Left ventricle myocardium inferior (tissue), 1 donor: ENCODE measurements at places on chromosomes 7 and 10.

GRCh38 chr7:73717991-73718405 is 1.5 kb downstream of the STX1A start:
- DNase-seq: no peak

DNA sequence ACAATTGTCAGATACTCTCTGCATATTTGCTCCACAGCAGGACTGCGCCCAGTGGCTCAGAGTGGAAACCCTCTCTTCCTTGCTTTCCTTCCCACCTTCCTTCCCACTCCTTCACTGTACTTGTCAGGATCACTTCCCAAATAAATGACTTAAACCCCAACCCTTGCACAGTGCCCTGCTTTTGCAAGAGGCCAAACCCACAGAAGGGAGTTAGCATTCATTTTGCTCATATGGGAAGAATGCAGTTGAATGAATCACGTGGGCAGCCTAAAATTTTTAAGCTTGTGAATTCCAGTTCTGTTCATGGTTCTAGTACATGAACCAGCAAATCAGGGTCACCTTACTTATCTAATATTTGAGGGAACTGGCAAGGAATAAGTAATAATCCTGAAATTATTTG is 47.7 kb upstream of the SFMBT2 start:
- DNase-seq: no peak

- no peak for DNase-seq
These were observed 13.2 kb downstream of the HDAC9 start for GRCh38 chr7:18508443-18509427.

GRCh38 chr7:4003503-4003902 is 678.6 kb upstream of the FOXK1 start:
- DNase-seq: no peak

GRCh38 chr10:96655461-96656197 is 64.7 kb downstream of the PIK3AP1 start:
- DNase-seq: no peak
